ENCODE measurements at places on chromosomes 1 and 21.

DNA sequence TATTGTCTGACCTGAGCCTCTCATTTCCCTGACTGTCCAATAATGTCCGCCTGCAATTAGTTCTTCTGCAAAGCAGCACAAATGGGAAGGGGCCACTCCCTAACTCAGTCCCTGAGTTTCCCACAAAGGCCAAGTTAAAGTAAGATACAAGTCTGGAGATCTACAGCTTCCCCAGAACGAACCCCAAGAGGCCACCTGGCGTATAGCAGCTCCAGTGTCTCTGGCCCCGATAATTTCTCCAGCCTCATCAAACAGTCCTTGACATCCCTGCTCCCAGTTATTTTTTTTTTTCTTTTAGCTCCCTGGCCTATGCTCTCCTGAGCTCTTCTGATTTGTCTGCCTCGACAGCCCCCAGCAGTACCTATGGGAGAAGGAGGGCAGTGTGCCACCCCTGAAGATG, 8.1 kb upstream of the ACKR1 start:
- no peak for DNase-seq

DNA sequence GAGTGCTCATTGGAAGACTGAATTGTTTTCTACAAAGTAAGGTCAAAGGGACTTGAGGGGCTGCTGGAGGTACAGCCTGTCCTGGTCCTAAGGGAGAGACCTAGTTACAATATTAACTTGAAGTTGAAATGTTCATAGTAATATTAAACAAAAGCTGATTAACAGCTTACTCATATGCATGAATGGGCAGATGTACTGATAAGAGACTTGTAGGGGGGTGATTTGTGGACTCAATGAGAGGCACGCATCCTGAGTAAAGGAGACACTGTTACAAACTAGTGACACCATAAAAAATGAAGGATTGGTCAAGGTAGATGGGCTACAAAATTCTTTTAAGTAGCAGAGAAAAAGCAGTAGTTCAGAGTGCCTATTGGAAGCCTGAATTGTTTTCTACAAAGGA, 2.7 kb downstream of the HSD11B1 start:
- DNase-seq: no peak

DNA sequence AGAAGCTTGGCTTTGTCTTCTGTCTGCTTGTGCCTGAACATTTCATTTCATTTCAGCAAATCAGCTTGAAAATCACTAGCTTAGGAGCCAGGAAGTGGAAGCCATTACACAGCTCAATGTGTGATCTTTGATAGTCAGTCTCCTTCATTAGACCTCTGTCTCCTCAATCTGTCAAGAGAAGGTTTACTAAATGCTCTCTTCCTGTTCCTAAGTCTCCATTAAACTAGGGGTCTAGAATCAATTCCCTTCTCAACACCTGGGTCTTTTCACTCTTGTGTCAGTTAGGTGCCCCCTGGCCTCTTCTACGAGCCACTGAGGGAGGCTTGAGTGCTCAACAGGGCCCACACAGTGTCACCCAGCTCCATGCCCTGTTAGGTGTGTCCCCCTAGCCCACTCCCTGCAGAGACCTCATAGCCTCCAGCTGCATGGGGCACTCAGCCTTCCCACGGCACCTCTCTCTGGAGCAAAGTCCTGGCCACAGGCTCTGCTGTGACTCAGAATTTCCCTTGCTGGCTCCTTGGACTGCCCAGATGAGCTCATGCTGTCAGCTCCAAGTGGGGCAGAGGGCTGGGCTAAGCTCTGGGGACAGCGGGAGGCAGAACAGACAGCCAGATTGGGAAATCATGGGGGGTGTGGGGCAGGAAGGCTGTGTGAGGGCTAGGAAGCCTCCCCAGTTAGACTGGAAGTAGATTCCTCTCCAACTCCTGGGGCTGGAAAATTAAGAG, 115.7 kb upstream of the IPO9 start:
- no peak for DNase-seq

- no peak for DNase-seq
Measured at GRCh38 chr1:71738256-71738655, 544.1 kb downstream of the NEGR1 start.

DNA sequence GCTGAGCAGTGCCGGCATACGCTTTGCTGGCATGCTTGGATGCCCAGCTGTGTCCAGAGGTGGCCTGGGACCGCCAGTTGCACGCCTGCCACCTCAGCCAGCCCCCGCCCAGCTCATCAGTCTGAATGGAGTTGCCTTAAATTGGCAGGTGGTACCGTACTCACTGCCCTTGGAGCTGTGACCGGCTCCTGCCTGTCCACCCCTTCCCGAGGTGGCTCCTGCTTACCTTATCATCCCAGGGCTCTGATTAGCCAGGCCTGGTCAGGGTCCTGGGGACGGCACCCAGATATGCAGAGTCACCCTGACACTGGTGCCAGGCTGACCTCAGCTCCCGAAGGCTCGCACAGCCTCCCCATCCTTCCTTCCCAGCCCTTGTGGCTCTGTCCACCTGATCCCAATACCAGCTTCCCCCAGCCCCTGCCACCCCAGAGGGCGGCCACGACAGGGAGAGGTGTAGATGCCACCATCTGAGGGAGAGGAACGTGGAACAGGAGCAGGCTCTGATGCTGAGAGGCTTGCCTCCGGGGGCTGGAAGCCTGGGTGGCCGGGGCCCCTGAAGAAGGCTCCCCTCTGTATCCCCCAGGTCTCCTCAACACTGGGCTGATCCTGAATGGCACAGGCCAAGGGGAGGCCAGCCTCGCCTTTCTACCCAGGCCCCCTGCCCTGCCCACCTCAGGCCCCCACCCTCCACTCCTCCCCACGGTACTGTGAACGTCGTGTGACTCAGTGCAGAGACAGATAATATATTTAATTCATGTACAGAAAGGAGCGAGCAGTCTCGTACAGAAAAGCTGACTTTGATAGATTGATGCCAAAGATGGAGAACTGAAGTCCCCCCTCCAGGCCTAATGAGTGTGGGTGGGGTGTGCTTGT, 27.8 kb downstream of the CDK18 start:
- DNase-seq: no peak

DNA sequence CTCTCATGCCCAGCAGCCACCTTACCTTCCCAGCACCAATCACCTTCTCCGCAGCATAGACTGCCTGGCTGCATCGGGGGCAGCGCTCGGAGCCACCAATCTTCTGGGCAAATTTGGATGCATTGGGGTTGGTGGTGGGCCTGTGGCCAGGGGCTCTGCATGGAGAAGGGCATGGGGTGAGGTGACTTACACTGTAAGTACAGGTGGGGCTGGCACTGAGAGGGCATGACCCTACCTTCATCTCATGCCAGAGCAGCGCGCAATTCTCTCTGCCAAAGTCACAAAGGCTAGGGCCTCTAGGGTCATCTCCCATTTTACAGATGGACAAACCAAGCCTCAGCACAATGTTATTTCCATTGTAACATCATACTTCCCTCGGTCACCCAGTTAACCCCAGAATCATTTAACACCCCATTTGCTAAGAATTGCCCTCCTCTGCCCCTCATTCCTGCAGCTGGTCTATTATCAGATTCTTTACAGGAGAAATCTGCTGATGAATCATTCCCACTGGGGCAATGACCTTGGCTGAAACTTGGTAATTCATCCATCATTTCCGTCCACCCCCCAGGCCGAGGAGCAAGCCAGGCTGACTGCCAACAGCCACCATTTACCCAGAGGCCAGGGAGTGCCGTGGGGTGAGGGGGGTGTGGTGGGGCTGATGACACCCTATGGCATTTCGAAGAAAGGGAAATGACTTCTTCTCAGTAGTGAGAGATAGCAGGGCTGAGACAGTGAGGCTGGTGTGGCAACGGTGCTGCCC, 17.9 kb downstream of the CSRP1 start:
- no peak for DNase-seq

DNA sequence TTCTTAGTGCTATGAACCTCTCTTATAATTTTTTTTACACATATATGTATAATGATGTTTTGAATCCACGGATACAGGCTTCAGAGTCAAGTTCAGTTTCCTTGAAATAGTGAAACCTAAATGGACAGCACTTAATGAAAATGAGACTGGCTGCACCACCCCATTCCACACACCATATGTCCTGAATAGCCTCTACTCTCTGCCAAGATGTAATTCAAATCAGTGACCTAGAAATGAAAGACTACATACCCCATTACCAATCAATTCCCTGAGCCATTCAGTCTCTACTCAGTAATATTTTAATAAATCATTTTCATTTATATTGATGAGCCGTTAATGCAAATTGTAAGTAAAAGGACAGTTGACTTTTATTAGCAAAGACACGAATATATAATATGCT, 614.9 kb upstream of the TMPRSS15 start:
- no peak for DNase-seq

DNA sequence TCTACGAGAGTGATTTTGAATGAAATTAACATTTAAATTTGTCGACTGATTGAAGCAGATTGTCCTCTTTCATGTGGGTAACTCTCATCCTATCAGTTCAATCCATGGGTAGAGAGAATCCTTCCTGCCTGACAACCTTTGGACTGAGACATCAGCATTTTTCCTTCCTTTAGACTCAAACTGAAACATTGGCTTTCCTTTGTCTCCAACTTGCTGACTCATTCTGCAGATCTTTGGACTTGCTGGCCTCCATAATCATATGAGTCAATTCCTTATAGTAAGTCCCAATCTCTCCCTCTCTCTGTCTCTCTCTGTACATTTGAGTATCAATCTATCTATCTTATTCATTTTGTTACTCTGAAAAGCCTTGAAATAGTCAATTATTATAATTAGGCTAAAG, 416.7 kb downstream of the LRRIQ3 start:
- DNase-seq: no peak

DNA sequence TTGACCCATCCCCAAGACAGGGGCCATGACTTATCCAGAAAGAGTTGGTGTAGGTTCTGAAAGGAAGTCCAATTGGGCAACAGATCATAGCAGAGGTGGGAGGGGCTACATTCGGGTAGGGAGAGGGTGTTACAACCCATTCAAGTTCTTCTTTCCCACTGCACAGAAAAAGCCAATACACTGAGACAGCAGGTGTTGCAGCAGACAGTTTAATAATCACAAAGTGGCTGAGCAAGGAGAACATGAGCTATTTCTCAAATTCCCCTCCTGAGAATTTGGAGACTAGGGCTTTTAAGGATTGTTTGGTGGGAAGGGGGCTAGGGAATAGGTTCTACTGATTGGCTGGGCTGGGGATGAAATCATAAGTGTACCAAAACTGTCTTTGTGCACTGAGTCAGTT, 328.4 kb upstream of the POU3F1 start:
- DNase-seq: no peak

DNA sequence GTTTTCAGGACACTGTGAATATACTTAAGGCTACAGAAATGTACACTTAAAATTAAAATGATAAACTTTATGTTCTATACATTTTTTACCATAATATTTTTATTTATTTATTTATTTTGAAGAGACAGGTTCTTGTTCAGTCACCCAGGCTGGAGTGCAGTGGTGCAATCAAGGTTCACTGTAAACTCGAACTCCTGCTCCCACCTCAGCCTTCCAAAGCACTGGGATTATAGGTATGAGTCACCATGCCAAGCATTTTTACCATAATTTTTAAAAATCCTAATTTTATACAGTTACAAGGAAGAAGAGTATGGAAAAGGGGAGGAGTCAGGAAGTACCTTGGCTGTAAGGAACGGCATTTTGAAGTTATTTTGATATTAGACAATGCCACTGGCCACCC, 23.6 kb upstream of the ANGPTL3 start:
- DNase-seq: no peak

DNA sequence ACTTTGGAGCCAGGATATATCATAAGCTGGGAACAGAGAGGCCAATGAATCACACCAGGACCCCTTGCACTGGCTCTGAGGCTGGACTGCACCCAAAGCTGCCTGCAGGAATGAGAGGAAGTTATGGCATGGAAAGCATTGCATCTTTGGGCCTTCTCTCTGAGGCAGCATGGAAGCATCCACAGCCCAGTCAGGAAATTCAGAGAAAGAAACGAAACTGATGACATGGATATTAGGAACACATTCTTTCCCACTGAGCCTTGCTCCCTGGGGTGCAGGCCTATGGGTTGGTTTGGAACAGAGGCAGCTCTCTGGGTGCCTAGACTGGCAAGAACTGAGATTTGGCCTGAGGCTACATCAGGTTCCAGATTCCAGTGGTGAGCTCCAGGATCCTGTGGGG, 98.6 kb downstream of the NGF start:
- no peak for DNase-seq

GRCh38 chr1:41382480-41383090, 21.4 kb downstream of the FOXO6 start:
- DNase-seq: no peak

- DNase-seq: no peak
Measured at GRCh38 chr1:151568626-151569088, 28.5 kb downstream of the TUFT1 start.

DNA sequence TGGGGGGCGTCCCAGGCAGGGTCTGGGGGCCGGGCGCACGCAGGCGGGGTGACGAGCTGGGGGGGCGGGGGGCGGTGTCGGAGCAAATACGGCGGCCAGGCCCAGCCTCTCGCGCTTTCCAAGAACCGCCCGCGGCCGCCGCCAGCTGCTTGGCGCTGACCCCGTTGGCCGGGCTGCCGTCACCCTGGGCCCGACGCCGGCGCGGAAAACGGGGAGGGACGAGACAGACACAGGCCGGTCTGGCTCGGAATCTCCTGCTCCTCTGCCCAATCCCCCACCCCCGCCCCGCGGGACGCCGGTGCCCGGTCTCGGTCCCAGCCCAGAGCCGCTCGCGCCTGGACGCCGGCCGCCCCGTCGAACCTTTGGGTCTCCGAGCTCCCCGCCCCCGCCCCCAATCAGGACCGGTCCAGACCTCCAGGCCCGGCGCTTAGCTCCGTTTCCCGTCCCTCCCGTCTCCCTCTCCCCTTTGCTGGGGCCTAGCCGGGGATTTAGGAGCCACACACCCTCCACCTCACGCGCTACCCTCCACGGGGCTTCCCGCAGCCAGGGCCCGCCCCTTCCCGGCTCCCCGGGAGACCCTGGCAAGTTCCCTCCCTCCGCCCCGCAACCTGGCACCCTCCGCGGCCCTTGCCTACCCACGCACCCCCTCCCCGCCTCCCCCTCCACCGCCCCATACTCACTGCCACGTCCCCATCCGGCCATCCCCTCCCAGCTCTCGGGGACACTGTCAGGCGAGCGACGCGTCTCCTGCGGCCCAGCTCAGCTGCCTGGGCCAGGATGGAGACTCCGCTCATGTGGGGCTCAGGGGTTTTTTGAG, 800 bp upstream of the MMP23B start:
- no peak for DNase-seq

GRCh38 chr1:158035976-158036583, 42.6 kb downstream of the KIRREL1 start:
- DNase-seq: no peak

- no peak for DNase-seq
Measured at GRCh38 chr1:96837057-96837780, 115.6 kb downstream of the PTBP2 start.

DNA sequence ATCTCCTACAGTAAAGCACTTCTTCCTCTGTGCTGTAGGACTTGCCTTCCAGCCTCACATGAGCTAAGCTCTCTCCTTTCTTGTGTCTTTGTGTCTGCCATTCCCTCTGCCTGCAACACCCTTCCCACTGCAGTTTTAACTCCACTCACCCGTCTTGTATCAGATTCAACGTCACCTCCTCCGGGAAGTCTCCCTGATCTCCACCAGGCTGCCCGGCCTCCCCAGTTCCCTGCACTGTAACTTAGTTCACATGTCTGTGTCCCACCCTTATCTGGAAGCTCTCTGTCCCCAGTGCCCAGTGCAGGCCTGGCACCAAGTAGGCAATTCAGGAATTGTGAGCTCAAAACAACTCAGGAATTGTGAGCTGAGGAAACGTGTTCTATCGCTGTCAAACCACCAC, 96.4 kb downstream of the GLIS1 start:
- no peak for DNase-seq
